ENCODE measurements at places on chromosomes 12 and 14.

GRCh38 chr12:123033392-123034021, 53.0 kb downstream of the ARL6IP4 start:
- no peak for DNase-seq

GRCh38 chr14:38065106-38065762, 142.5 kb upstream of the SSTR1 start:
- no peak for DNase-seq

- DNase-seq, result no peak
Measured at GRCh38 chr12:127245437-127245836, 1021.5 kb upstream of the TMEM132C start.

DNA sequence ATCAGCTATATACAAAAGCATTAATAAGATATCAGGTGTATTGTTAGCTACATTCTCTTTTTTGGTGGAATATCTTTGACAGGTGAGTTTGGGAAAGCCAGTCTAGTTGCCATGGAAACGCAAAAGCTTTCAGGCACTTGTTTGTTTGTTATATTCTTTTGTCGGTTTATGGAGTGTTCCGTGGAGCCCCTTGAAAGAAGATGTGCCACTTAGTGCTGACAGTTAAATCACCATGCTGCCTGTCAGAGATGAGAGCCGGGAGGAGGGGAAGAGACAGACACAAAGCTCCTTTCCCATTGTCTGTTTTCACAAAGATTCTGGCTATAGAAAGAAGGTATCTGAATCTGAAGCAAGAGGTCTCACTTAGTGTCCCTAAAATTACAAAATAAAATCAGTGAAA, 170.8 kb downstream of the SNAPC1 start:
- no peak for DNase-seq

- DNase-seq, result no peak
Measured at GRCh38 chr12:80192087-80192486, 92.8 kb downstream of the OTOGL start.
